AG10803 (cell line): ENCODE measurements at places on chromosomes 12 and 14.

GRCh38 chr12:45974883-45975282, 15.5 kb downstream of the SCAF11 start:
- DNase-seq, result no peak

DNA sequence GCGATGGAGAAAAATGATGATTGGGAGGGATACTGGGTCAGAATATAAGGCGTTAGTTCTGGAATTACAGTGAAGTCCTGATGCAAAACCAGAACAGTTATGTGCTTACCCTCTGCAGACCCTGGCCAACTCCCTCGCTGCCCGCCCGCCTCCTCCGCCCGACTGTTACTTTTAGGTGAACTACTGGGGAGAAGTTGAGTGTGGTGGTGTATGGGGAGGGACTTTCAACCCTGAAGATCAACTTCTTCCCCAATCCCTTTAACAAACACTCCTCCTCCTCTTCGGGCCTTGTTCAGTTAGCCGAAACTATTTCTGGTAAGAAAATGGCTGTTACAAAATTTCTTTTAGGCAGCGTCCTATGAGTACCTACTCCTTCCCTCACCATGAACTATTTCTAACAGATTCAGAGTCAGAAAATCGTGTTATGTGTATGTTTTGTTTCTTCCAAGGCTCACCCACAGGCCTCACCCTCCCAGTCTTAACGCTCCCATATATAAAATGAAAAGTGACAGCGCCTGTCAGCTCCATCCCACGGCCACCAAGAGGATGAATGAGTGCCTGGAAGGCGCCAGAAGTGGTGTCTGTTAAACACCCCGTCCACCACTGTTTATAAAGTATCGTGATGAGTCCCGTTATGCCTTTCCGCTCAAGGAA, 1.3 kb downstream of the FBXO33 start:
- DNase-seq, result peak; percentile 12

DNA sequence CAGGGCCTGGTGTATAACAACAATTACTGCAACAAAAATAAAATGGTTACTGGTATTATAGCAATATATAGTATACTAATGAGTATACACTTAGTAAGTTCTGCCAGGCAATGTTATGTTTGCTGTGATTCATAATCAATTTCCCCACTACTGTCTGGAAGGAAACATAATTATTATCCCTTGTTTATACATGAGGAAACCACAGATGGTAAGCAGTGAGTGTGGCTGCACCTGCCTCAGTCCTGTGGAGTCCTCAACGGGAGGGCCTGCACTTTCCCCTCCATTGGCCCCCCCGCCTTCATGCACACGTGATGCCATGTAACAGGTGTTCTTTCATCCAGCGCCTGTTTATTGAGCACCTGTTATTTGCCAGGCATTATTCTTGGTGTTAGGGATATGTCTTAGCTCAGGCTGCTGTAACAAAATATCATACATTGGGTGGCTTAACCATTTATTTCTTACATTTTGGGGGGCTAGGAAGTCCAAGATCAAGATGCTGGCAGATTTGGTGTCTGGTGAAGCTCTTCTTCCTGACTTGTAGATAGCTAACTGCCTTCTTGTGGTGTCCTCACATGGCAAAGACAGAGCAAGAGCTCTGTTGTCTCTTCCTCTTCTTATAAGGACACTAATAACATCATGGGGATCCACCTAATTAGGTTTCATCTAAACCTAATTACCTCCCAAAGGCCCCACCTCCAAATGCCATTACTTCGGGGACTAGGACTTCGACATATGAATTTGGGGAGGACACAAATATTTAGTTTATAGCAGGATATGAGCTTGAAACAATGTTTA, 59.5 kb upstream of the CHGA start:
- DNase-seq, result no peak

DNA sequence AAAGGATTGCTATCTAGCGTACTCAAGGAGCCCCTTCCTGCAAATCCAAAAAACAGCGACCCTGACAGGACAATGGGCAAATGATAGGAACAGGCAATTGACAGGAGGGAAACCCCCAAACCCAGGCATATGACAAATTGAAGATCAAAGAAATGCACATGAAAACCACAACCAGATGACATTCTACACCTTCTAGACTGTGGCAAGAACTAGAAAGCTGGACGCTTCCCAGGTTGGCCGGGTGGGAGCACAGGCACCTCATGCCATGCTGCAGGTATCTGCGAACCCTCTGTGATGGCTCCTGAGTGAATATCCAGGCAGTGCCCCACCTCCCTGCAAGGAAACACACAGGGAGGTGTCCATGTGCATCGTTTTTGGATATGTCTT, 37.1 kb downstream of the CMKLR1 start:
- no peak for DNase-seq

GRCh38 chr12:12334367-12335040, 15.5 kb downstream of the MANSC1 start:
- peak; percentile 44 for DNase-seq

GRCh38 chr14:22512106-22512814, 76.8 kb downstream of the DAD1 start:
- DNase-seq, result no peak

GRCh38 chr14:82388488-82388887, 854.8 kb upstream of the SEL1L start:
- DNase-seq, result no peak

DNA sequence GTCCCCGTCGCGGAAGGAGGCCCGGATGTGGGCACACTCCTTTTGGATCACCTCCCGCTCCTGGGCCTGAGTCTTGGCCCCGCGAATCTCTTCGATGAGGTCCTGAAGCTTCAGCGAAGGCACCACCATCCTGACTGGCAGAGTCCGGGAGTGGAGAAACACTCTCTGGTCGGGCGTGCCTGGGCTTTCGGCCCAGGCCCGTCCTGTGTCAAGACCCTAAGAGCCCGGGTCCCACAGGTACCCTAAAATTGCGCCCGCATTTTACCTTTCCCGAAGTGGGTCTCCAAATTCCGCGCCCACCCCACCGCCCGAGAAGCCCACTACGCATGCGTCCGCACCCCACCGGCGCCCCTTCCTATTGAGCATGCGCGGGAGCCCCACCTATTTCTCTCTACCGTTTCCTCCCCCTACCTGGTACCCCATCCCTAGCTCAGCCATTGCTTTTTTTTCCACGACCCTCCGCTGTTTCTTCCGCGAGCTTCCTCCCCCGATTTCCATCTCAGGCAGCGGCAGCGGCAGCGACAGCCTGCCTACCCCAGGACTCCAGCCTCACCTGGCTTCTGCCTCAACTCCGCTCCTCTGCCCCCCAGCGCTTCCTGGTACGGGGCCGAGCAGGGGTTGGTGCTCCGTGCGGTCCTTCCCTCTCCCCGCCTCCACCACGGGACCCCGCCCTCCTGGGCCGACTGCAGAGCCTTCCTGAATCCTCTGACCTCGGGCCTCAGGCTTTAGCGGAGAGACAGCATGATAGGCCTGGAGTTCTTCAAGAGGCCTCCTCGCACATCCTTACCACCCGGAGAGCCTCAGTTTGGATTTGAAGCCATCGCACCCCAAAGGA, at the start of gene AP1G2:
Gene AP1G2, minus strand, starts transcription at position 606 of the 835 bp plus-strand sequence. Its CDS starts 477 bp downstream, at position 129.
- DNase-seq, result peak; percentile 47

DNA sequence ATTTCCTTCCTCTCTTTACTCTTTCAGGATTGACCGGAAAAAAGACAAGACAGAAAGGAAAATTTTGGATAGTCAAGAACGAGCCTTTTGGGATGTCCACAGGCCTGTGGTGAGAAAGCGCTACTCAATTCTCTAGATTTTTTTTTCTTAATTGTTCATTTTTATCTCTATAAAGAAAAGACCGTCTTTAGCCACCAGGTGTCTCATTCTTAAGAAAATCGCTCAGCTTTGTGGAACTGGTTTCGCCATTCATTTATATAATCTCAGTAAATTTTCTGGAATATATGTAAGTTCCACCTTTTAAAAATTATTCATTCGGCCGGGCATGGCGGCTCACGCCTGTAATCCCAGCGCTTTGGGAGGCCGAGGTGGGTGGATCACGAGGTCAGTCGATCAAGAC, 421.1 kb downstream of the DPF3 start:
- DNase-seq, result no peak

DNA sequence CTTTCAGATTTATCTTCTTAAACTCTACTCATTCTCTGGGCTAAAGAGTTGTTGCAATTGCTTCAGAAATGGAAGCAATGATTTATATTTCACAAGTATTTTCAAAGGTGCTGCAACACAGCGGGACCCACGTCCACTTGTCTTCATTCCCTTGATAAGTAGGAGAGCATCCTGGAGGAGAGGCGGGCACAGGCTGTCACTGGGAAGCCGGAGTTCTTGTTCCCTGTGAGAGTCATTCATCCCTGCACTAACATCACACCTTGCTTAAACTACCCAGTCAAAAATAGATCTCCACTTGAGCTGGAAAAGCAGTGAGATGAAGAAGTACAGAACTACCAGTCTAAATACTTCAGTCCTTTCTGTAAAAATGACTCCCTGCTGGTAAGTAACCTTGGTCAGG, 160.5 kb upstream of the RASSF8 start:
- no peak for DNase-seq

DNA sequence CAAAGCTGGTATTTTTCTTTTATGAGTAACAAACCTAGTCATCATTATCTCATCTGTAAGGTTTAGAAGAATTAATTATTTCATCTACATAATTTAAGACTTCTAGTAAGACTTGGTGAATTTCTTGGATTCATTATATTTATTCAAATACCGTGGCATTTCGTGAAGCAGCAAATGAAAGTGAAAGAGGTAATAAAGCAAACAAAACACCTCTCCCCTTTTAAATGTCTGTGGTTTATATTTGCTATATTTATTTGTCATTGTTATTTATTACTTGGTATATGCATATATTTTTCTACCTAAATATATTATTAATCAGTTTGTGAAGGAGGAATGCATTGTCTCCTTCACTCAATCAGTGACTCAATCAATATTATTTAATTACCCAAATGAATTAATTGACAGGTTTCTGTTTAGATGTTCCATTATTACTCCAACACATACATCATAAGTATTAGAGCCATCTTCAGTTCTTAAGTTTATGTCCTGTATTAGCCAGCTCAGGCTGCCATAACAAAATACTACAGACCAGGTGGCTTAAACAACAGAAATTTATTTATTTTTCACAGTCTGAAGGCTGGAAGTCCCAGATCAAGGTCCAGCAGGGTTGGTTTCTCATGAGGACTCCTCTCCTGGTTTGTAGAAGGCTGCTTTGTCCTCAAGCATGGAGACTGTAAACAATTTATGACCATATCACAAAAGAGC, 6.6 kb downstream of the CFAP54 start:
- no peak for DNase-seq

DNA sequence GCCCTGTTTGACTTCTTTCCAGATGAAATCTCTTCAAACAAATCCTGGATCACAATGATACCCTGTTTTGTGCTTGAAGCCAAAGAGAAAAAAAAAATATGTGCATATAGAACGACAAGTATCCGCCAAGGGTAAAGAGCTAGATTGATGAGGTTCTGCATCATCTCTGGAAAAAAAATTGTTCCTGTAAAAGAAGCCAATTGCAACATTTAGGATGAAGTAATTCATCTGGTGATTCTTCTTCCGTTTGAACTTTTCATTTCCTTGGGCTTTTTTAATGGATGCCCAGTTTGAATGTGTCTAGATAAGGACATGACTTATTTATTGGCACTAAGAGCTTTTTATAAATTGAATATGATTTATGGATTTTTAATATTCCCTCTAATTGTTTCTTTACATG, 38.1 kb upstream of the NPAS3 start:
- no peak for DNase-seq
